ENCODE measurements at places on chromosomes 3 and 15.

GRCh38 chr15:39453620-39454019 is 127.3 kb upstream of the THBS1 start:
- DNase-seq: peak; percentile 14

DNA sequence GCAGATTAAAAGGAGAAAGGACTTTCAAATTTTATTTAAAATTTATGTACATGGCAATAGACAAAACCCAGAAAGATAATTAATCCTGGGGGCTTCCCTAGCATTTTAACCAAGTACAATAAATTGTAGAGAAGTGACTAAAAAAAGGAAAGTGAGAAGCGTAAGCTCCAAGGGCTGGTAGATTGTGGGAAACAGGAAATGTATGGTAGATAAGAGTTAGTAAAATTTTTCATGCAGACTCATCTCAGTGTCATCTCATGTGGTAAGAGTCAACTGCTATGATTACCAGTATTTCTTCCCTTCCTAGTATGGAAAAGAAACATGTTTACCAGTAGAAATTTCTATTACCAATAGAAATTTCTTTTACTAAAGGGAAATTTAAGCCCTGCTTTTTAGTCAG is 464.3 kb upstream of the AGTR1 start:
- DNase-seq: no peak

DNA sequence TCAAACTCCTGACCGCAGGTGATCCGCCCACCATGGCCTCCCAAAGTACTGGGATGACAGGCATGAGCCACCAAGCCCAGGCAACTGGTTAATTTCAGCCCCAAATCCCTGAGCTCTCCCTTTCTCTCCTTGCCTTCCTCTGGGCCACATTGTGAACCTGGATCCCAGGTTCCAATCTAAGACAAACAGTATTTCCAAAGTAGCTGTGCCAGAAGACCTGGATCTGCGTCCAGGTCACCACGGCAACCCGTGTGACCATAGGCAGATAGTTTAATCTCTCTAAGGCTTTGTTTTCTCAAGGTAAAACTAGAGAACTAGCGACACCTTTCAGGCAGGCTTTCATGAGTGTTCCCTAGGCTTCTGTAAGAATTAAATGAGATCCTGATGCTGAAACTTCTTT is 5.9 kb upstream of the RBPMS2 start:
- DNase-seq: no peak

DNA sequence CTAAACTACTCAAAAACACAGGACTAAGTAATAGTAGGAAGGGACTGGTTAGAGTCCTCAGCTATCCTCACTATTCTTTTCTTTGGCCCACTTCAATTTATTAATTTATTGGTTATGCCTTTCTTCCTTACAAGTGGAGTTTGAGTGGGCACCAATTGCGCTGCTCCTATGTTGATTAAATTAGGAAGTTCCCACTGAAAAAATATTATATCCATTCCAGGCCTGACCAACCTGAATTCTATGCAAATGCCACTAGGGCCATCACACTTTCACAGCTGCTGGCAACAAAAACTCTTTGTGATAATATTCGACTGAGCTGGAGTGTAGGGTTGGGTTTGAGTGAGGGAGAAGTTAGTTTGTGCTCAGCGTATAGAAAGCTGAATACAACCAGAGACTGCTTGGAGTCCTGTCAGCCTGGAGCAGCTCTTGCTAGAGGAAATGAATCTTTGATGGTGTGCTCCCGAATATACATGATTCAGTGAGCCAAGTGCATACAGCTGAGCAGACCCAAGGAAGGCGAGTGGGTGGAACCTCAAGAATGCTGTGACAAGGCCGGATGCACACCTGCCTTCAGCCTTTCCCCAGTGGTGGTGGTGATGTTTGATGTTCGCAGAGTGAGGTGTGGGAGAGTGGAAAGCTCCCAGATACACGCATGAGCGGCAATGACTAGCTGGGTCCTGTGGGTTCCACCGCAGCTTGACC is 1.5 kb downstream of the ARHGEF3 start:
- DNase-seq: no peak

DNA sequence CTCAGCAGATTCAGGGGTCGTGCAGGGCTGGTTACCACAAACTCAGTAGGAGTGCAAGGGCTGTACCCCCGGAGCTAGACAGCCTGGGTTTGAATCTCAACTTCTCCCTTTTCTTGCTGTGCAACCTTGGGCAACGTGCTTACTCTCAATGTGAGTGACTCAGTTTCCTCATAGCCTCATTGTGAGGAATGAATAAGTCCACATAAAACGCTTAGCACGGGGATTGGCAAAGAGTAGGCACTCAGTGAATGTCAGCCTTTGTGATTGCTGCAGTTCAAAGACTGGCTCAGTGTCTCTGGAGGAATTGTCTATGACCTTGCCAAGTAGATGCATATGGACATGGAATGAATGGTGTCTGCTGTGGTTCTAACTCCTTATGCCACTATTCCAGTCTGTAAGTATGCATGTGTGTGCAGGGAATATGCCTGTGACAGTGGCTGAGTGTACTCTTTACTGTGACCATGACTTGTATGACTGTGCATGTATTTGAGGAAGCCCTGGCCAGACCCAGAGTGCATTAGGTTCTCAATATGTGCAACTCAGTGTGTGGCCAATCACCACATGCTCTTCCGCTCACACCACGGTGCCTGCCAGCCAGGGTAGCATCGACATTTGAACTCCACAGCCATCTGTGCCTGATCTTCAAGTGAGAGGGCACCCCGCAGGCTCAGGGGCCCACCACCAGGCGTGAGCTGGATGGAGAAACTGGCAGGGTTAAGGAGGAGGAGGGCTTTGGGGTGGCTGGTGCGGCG is 900 bp upstream of the HYAL3 start:
- no peak for DNase-seq

GRCh38 chr15:86691091-86691663 is 611.5 kb downstream of the AGBL1 start:
- no peak for DNase-seq

DNA sequence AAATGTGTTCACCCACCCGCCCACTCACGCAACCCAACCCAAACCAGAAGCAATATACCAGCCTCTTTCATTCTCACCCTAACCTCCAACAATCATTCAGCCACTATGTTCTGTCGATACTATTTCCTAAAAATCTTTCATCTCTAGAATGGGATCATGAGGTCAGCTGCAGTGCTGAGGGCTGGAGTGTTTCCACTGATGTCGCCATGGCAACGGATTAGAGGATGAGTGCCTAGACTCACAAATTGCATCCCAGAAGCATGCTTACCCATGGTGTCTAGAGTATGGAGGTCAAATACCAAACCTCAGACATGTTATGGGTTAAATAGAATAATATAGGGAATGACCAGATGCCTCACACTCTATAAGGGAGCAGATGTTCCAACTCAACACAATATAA is 138.5 kb downstream of the GABRB3 start:
- no peak for DNase-seq

- DNase-seq: no peak
These were observed 321.5 kb upstream of the ICE2 start for GRCh38 chr15:60800299-60801072.

- no peak for DNase-seq
These were observed 598.6 kb upstream of the TBL1XR1 start for GRCh38 chr3:177795859-177796258.

DNA sequence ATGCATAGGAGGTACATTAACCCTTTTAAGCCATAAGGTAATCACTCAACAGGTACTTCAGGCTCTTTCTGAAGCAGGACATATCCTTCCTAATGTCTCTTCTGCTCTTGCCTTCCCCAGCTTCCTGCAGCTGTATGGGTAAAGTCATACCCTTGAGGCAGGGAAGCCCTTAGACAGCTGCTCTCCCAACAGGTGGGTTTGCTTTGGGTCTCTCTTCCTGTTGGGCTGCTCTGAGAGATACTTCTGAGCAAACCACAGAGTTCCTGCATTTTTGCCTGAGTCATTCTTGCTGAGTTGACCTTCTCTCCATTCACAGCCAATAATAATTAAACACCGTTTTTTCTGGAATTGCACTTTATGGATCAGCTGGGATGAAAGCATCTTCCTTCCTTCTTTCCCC is 2.0 kb upstream of the TRAT1 start:
- no peak for DNase-seq

DNA sequence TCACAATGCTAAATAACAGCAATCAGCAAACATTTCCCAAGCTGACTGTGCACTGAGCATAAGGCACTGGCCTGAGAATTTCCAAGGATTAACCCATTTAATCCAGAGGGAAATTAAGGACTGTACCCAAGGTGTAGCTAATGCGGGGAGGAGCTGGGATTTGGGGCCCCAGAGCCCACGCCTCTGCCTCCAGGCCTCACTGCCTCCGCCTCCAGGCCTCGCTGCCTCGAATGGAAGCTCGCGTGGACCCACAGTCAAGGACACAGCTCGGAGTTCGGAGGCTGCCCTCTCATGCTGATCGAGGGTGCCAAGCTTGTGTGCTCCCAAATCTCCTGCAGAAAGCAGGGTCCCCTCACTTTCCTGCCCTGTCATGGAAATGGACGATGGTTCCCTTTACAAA is 76.5 kb upstream of the SNRPA1 start:
- DNase-seq: no peak

DNA sequence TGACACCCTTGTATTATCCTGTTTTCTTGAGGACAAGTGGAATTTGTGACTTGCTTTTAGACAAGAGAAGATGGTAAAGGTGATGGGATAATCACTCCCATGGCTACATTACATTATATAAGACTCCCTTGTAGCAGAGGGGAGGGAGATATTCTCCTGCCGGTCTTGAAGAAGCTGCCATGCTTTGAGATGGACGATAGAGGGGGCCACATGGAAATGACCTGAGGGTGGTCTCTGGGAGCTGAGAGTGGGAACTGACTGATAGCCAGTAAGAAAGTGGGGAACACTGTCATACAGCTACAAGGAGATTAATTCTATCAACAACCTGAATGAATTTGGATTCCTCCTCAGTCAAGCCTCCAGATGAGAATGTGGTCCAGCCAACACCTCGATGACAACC is 540.1 kb downstream of the NTRK3 start:
- DNase-seq: no peak

- no peak for DNase-seq
These were observed 15.9 kb downstream of the COMMD2 start for GRCh38 chr3:149736175-149736952.

DNA sequence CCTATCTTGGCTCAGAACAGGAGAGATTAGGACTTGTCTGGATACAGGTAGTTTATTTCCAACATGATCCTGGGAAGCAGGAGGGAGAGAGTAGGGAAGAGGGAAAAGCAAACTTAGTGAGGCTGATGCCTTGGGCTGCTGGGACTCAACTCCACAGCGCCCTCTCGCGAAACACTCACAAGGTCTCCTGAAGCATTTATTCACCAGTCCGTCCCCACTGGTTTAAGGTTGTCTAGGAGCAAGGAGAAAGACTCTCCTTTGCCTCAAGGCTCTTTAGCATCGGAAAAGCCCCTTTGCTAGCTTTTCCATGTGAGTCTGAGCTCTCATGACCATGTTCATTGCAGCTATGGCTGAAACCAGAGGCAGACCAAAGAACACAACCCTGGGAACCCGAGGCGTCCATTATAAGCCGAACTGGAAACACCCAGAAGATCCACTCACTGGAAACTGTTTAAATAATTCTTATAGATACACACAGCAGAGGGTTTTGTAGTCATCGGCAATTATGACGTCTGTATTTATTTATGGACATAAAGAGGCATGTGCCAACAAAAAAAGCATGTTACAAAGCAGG is 244.5 kb downstream of the CD47 start:
- no peak for DNase-seq

Measured in GM18507 (cell line).